ENCODE measurements at places on chromosomes 7 and 10.

DNA sequence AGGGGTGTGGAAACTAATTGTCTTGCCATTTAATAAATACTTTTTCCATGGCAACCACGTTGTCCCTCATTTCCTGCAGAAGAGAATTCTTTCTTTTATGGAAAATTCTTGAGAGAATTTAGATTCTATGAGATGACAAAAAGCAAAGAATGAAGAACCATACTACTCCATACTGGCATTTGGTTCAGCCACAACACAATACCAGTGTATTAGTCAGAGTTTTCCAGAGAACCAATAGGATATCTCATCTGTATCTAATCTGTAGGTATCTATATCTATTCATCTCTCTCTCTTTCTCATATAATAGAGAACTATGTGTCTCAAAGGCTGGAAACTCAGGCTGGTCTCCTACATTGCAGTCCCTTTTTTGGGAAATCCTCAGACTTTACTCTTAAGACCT lies 44.6 kb upstream of the NAMPT start:
- no peak for DNase-seq

- DNase-seq = no peak
Measured at GRCh38 chr7:131525820-131526219, 30.6 kb downstream of the PODXL start.

DNA sequence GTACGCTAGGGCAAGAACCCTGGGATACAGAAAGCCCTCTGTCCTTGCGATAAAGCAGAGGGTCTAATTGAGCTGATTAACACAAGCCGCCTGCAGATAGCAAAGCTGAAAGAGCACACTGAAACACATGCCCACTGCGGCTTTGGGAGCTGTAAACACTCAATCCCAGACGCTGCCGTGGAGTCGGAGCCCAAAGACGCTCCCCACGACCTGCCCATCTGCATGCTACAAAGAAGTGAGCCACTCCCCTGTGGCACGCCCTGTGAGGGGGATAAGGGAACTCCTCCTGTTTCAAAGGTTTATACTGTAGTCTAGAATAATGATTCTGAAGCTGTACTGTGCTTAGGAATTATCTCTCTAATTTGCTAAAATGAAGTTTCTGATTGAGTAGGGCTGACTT lies 985.6 kb upstream of the GHITM start:
- DNase-seq = no peak

GRCh38 chr10:44279426-44280126 lies 105.3 kb downstream of the CXCL12 start:
- no peak for DNase-seq

DNA sequence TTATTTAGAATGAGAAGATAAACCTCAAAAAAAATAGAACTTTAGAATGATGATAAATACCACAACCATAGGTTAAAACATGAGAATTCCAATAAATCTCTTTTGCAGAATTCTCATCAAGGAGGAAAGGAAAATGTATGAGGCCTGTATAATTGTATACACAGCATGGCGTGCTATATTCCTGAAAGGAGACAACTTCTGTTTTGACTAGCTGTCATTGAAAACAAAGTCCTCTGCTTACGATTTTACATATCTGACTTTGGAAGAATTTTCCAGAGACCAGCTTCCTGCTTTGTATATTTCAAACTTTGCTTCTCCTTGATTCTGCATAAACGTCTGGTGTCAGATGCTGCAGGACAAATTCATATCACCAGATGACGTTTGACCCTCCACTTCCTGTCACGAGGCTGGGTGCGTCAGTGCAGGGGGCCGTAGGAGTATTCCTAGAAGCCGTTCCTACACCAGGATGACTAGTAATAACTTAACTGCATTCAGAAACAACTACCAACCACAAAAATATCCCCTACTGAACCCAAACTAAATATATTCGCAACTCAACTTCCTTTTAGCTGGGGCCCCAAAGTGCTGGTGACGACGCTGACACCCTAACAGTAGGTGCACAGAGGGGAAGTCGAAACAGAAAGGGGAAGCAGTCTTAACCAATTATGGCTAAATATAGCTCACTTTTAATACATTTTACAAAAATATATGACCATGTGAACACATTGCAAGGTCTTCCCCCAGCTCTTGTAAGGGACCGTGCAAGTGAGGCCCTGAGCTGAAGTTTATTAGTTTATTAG lies 178.6 kb upstream of the INHBA start:
- DNase-seq = peak; percentile 92

DNA sequence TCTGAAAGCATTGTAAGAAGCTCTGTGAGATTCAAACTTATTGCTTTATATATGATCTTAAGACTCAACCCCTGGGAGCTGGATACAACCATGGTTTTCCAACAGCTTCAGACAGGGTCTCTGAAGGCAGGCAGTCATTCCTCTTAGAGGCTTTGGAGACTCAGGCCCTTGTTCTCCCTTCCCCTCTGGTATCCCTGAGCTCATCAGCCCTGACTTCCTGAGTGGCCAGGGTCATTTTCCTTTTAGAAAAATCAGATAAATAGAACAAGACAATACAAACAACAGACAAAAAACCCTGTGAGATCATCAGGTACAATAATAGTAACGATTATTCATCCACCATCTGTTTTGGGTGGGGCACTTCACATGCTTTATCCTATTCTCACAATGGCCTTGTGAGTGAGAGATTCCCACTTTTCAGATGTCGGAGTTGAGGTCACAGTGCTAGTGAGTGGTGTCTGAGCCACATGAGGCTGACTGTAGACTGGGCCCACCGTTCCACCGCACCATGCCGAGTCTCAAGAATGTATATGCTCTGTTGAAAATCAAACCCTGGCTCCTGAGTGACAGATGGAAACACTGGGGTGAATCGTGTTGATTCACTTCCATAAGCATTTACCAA lies 144.2 kb downstream of the CXCL12 start:
- no peak for DNase-seq

DNA sequence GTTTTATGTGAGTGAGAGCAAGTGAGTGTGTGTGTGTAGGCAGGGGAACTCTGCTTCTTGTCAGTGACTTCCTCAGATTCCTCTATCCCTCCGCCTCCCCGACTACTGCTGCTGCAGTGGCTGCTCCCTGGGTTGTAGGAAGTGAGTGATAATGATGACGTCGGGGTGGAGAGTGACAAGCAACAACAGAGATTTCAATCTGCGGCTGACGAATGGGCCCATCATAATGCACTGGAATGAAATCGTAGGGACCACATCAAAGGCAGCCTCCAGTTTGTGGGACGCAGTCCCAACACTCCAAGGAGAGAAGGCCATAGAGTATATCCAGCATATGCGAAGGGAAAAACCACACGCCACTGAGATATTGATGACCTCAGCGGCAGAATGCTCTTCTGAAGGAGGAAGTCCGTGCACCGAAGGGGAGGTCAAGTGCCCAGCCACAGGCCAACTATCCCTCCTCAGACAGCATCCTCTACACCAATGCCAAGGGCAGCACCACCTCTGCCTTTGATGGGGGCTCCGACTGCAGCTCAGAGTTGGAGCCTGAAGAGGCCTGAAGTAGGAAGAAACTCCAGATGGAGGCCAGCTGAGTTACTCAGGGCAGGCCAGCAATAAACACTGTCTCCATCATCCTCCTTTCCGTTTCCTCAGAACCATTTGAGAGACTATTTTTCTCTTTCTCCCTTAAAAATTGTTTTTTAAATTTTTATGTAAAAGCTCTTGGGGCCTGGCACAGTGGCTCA lies 11.3 kb upstream of the STMP1 start:
- DNase-seq = no peak

- no peak for DNase-seq
Measured at GRCh38 chr7:16189026-16189715, 232.2 kb downstream of the CRPPA start.

GRCh38 chr10:1776127-1776662 lies 38.9 kb upstream of the ADARB2 start:
- no peak for DNase-seq

Data from activated CD8-positive, alpha-beta memory T cell treated with anti-CD3 and anti-CD28 coated beads, Interleukin-2, amount 10 ng/mL, durations not matched to agents 7 days and 5 days (primary cell).